ENCODE measurements at places on chromosomes 5 and 9. TPM values are rescaled to one million over a fixed set of nuclear protein-coding genes. Genes with fewer than 3 reads are reported as not detected.

- no peaks in the 10 kb centered on the region for H3K27me3 ChIP-seq
- H3K4me1 ChIP-seq = no peaks in the 10 kb centered on the region
- H3K36me3 ChIP-seq = no peaks in the 10 kb centered on the region
- H3K27ac ChIP-seq = no peak overlapping the region
- DNase-seq = no peak
Observed at GRCh38 chr5:116421080-116421629, 153.5 kb downstream of the SEMA6A start.

GRCh38 chr9:128940946-128941755, 6.3 kb downstream of the DOLK start:
- H3K4me3 ChIP-seq = no peak overlapping the region
- no peak for DNase-seq
- H3K27ac ChIP-seq = no peak overlapping the region
- no peaks in the 10 kb centered on the region for H3K36me3 ChIP-seq

Gene SPAAR
- total RNA-seq = 0.12 TPM

Gene SOX30
- not detected for total RNA-seq

- no peaks in the 10 kb centered on the region for H3K36me3 ChIP-seq
- H3K27ac ChIP-seq = no peak overlapping the region
- H3K27me3 ChIP-seq = no peaks in the 10 kb centered on the region
- no peaks in the 10 kb centered on the region for H3K4me1 ChIP-seq
Observed at GRCh38 chr9:95211028-95211427, 106.5 kb downstream of the FANCC start.

Gene SWI5
- 6.3 TPM for total RNA-seq

All from pancreas (tissue), 10 donors.